Heart right ventricle (tissue), 16 donors: ENCODE measurements at places on chromosomes 3 and 15. TPM values are rescaled to one million over a fixed set of nuclear protein-coding genes. Genes with fewer than 3 reads are reported as not detected.

DNA sequence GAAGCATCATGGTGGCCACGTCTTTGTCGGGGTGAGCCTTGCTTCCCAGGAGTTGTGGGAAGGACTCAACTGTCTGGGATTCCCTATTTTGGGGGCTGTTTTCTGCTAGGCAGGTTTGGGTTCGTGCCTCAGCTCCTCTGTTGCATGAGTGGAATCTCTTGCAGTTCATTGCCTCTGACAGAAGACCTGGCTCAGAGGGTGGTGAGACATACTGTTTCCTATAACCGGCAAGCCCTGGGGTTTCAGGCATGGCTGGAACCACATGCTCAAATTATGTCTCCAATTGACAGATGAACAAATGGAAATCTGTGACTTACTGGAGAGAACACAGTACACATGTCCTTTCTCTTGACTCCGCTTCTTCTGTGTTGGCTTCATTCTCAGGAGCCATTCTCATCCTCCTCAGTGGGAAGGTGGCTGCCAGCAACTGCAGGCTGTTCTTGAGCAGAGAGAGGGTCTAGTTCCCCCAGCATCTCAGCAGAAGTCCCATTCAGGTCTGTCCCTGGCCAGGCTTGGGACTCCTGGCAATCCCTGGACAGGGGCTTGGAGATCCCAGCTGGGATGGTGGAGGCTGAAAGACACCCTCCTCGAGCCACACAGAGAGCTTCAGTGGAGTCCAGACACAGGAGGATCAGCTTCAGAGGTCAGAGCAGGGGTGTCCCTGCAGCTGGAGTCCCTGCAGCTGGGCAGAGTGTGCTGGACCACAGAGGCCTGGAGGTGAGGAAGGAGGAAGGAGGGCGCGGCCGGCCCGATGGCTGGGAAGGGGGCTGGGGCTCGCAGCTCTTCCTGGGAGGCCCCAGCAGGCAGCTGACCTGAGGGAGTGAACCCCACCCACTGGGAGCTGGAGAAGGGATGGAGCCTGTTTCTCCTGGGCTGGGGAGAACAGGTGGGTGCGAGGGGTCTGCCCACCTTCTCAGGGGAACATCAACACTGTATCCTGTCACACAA, 97.6 kb downstream of the LSM3 start:
- no peak overlapping the region for H3K4me3 ChIP-seq
- H3K36me3 ChIP-seq: no peaks in the 10 kb centered on the region
- no peaks in the 10 kb centered on the region for H3K4me1 ChIP-seq
- no peak overlapping the region for H3K27ac ChIP-seq
- peaks cover 26% of the 10 kb centered on the region for H3K27me3 ChIP-seq

- no peak for DNase-seq
- H3K27ac ChIP-seq: peak overlapping the region; percentile 76
- H3K4me3 ChIP-seq: peak overlapping the region; percentile 88
- H3K27me3 ChIP-seq: no peaks in the 10 kb centered on the region
These were observed 2.3 kb downstream of the SH3BP5 start for GRCh38 chr3:15330031-15330596.

RAB8B gene
- total RNA-seq: 6.9 TPM

- no peak for DNase-seq
- no peaks in the 10 kb centered on the region for H3K36me3 ChIP-seq
- H3K4me1 ChIP-seq: peaks cover 34% of the 10 kb centered on the region
These were observed 128.6 kb upstream of the DLG1 start for GRCh38 chr3:197427021-197427420.

DNA sequence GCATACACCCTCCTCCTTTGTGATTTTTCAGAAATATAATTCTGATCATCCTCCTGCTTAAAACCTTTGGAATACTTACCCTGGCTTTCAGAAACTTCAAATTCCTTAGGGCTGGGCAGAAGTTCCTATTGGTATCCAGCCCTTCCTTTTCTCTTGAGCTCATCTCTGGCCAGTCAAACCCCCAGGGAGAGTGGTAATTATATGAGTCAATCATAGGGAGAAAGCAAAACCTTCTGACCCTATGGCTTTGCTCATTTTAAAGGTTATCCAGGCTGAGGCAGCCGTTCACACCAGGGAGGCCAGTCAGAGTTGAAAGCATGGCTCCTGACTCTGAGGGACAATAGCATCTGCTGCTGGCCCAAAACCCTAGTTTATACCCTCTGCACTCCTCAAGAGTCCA, 23.9 kb upstream of the CTNNB1 start:
- H3K27me3 ChIP-seq: no peaks in the 10 kb centered on the region
- DNase-seq: no peak
- no peak overlapping the region for H3K27ac ChIP-seq
- no peaks in the 10 kb centered on the region for H3K4me1 ChIP-seq
- no peak overlapping the region for H3K4me3 ChIP-seq
- no peaks in the 10 kb centered on the region for H3K36me3 ChIP-seq

DNA sequence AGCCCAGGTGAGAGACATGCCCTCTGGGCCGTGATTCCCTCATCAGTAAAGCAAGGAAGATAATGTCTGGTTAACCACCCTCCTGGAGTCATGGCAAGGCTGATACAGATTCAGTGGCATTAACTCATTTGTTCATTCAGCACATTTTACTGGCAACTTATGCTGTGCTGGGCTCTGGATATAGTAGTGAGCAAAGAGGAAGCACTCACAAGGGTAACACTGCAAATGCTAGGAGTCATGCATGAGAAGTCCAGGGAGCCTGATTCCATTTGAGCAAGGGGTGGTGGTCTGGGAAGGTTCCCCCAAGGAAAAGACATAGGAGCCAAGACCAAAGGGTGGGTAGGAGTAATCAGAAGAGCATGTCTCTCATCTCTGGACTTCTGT, 50.2 kb downstream of the SMAD3 start:
- H3K27ac ChIP-seq: no peak overlapping the region
- no peak overlapping the region for H3K4me3 ChIP-seq
- H3K36me3 ChIP-seq: no peaks in the 10 kb centered on the region
- peaks cover 26% of the 10 kb centered on the region for H3K4me1 ChIP-seq

SLC12A1 gene
- not detected for total RNA-seq

ALPK3 gene
- total RNA-seq: 247 TPM

DNA sequence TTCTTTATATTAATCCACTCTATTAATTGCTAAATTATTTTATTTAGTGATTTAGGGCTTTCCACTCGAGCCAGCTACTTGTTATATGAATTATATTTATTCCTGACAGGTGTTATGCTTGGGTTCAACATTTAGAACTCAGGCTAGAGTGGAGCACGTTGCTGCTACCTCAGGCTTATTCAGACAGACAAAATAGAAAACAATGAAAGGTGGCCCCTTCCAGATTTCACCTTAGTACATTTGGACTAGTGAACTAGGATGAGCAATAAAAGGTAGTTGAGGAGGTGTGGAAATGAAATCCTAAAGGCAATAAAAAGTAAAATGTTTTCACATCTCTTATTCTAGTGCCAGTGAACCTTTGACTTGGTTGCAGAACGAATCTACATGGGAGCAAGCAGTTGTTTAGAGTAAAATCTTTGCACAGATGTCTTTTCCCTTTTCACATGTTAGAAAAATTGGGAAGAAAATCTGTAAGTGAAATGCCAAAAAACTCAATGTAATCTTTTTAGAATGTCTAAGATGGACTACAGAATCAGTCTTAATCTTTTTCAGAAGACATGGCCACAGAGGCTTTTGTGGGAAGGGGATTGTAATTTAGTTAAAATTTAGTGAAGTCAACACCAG, 63.8 kb downstream of the AKAP13 start:
- peak overlapping the region; percentile 42 for H3K27ac ChIP-seq
- peaks cover 58% of the 10 kb centered on the region for H3K4me1 ChIP-seq
- H3K27me3 ChIP-seq: no peaks in the 10 kb centered on the region
- no peaks in the 10 kb centered on the region for H3K36me3 ChIP-seq
